NCI-H2171 (cell line): ENCODE measurements at places on chromosomes 1 and 21.

GRCh38 chr1:155048449-155049334, 2.4 kb upstream of the ADAM15 start:
- DNase-seq: no peak

DNA sequence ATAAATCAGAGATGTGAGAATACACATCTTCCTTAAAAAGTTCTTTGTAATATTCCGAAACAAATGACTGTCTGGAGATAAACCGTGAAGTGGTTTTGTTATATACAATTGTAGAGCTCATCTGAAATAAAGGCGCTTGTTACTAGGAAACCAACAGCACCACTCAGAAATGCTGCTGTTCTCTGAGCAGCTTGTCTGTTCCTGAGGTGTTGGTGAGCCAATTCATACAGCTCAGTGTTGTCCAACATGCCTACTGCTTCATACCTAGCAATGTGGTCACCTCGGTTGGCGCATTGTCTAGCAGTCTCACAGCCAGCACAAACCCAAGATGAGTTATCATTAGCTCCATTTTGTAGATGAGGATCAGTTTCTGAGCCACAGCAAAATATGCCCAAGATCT, 44.4 kb downstream of the GFI1 start:
- no peak for DNase-seq

GRCh38 chr1:42210421-42211133, 46.0 kb upstream of the GUCA2A start:
- DNase-seq: no peak

GRCh38 chr1:9361630-9362260, 69.1 kb downstream of the SPSB1 start:
- no peak for DNase-seq

DNA sequence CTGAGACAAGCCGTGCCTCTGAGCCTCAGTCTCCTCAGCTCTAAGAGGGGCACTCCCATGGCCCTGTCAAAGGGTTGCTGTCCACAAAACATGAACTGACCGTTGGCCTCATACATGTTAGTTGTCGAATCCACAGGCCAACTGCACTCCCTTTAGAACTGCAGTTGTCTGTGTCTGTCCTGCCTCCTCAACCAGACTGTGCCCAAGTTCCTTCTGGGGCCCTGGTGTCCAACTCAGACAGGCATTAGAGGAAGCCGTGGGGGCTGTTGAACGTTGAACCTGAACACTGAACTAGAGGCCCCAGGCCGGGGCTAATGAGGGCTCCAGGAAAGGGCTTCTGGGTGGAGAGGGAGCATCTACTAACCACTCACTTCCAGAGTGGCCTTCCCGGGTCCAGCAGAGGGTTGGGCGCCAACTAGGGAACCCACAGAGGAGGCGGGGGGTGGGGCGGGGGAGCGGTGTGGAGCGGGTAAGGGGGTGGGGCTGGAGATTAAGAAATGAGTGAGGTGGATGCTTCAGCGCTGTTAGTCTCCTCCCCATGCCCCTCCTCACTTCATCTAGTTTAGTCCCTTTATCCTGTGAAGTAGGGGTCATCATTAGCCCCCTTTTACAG, at the start of gene RAB42:
RAB42 (plus strand) TSS at position 558 of the 613 bp plus-strand sequence. CDS start 247 bp downstream, outside the sequence.
- no peak for DNase-seq

- no peak for DNase-seq
These were observed 160.1 kb downstream of the SLC45A1 start for GRCh38 chr1:8477983-8478362.

- DNase-seq: no peak
These were observed at the start of gene PERM1 for GRCh38 chr1:981955-982558. PERM1 (minus strand) TSS chr1:982093; CDS start chr1:981029, 1,064 bp downstream.

GRCh38 chr1:173553312-173553711, 49.6 kb downstream of the SLC9C2 start:
- DNase-seq: no peak

GRCh38 chr21:33289199-33289819, 23.1 kb downstream of the IL10RB start:
- no peak for DNase-seq

DNA sequence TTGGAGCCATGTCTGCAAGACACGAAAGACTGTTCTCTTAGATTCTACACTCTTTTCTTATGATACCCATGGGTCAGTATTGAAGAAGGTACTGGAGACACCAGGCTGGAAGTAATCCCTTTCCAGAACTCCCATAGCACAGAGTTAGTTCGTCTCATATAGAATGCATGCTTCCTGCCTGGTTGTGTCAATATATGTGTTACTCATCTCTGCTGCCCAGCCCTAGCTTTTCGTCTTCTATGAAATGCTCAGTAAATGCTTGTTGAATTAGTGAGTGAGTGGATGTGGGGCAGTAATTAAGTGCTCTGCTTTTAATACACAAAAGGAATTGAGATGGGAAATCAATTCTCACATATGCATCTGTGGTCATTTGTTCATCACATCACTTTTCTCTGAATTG, 32.1 kb downstream of the ADCY10 start:
- DNase-seq: no peak

GRCh38 chr1:48006264-48006663, 9.1 kb upstream of the TRABD2B start:
- no peak for DNase-seq

- DNase-seq: no peak
These were observed 79.2 kb downstream of the HHAT start for GRCh38 chr1:210407887-210408252.

GRCh38 chr1:175644018-175644417, 99.4 kb downstream of the TNR start:
- no peak for DNase-seq

DNA sequence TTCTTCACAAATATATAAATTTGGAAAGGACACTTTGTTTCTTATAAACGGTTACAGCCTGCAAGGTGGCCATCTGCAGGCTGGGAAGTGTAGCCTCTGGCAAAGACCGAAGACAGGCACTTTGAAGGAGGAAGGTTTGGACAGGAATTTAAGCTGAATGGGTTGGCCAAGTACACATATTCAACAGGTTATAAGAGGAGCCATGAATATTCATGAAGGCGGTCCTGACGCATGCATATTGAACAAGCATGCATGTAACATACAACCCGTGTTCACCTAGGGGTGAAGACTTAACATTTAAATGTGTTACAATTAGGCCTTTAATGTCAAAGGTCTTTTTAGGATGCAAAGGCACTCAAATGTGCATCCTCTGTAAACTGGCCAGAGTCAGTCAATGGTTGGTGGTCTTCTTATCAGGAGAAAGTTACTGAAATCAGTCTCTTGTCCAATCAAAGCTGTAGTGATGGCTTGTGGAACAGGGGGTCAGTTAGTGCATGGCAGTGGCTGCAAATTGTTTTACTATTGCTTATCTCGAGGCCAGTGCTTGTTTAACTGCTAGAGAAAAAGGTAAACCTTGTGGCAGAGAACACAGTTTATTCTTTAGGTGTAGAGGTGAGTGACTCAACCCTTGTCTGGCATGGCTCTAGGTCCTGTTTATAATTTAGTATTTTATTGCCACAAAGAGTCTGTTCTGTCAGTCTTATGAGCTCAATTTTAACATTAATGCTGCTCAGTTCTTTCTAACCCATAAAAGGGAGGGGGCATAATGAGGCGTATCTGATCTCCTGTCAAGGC, 70.3 kb upstream of the F3 start:
- no peak for DNase-seq

GRCh38 chr21:43333298-43334062, 93.5 kb downstream of the SIK1 start:
- no peak for DNase-seq
